ENCODE measurements at places on chromosomes 6 and 20.
A peak's percentile ranks its signal among the peaks of the same experiment; 100 is the strongest.

- DNase-seq = no peak
Measured at GRCh38 chr6:22082218-22082617, 214.6 kb downstream of the PRL start.

GRCh38 chr6:35500782-35501181 lies 3.9 kb upstream of the TEAD3 start:
- DNase-seq = no peak

- no peak for DNase-seq
Measured at GRCh38 chr6:155404937-155405336, 50.7 kb downstream of the NOX3 start.

- no peak for DNase-seq
Measured at GRCh38 chr6:134647861-134648260, 302.0 kb downstream of the ALDH8A1 start.

DNA sequence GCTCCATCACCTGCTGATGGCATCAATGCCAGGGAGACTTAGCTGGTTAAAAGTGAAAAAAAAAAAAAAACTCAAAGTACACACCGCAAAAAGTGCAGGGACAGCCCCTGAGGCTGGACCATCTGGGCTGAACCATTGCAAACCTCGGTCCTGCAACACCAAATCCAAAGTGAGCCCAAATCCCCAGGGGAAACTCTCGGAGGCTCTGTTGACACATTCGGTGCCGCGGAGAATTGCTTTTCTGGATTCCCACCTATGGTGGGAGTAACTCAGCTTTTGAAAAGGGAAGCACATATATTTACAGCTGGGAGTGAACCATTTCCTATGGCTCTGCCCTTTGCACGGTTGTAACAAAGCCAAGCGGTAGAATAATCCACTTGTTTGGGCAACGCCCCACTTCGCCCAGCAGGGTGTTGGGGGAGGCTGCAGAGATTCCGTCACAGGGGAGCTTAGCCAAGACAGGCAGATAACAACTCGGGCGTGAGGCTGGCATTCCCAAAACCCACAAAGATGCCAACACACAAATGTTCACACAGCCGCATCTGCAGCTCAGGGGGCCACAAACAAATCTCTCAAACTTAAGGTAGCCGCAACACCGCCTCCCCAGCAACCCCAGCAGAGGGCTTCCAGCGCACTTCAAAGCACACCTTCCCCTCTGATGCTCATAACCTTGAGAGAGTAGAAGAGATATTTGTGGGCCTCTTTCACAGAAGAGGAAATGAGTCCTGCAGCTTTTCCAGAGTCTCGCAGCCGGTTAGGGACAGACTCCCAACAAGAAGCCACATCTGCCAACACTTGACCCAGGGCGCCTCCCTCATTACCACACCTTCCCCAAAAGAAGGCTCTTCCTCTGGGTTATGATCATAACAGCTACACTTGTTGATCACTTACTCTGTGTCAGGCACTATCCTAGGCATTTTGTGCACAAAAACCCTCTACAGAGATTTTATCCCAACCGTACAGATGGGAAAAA lies 11.4 kb downstream of the ZC3H12D start:
- DNase-seq = no peak

GRCh38 chr20:15656124-15656523 lies 917.1 kb downstream of the KIF16B start:
- no peak for DNase-seq

- DNase-seq = no peak
Measured at GRCh38 chr6:9233686-9234085, 798.3 kb upstream of the SLC35B3 start.

- DNase-seq = no peak
Measured at GRCh38 chr20:2763186-2763585, 37.2 kb downstream of the CPXM1 start.

GRCh38 chr6:36867471-36868224 lies 7.0 kb downstream of the PPIL1 start:
- DNase-seq = no peak

DNA sequence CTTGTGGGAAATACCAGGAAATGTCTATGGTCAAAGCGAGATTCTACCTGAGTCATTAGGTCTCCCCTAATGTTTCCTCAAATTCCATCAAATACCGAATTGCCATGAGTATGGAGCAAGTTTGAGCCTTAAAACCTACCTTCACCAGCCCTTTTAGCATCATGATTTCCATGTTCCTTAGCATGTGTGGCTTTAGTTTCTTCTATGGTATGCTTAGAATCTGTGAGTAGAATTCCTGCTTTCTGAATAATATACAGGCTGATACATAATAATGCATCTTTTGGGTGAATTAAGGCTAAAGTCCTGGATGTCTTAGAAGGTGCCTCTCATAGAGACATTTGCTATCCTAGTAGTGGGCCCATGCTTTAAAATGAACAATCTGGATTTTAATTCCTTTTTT lies 32.0 kb downstream of the TSPYL4 start:
- no peak for DNase-seq

DNA sequence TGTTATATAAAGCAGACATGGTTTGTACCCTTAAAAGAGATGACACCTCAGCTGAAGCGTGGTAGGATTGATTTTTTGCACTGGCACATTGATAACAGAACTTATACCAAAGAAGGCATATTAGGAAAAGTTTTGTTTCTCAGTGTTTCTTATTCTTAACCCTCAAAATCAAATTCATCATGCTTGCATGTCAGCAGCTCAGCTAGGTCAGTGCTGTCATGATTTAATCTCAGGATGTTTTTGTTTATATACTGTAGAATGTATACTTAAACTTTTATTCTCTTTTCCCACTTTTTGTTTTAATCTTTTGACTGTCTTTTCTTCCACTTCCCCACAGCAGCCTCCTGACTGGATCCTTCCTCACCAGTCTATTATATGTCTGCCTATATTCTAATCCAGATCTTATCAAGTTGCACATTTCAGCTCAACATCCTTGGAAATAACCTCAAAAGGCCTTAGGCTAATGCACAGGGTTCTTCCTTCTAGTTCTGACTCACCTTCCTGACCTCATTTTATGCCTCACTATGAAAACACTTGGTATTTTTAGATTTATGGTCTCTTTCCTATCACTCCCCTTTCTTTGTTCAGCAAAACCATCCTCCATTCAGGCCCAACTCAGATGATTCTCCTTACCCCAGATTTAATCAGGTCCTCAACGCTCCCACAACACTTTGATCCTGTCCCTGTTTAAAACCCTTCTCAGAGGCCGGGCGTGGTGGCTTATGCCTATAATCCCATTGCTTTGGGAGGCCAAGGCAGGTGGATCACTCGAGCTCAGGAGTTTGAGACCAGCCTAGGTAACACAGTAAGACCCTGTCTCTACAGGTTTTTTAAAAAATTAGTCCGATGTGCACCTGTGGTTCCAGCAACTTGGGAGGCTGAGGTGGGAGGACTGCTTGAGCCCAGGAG lies 7.2 kb downstream of the HEBP2 start:
- no peak for DNase-seq

- no peak for DNase-seq
Measured at GRCh38 chr6:111741177-111741952, 131.9 kb downstream of the FYN start.

DNA sequence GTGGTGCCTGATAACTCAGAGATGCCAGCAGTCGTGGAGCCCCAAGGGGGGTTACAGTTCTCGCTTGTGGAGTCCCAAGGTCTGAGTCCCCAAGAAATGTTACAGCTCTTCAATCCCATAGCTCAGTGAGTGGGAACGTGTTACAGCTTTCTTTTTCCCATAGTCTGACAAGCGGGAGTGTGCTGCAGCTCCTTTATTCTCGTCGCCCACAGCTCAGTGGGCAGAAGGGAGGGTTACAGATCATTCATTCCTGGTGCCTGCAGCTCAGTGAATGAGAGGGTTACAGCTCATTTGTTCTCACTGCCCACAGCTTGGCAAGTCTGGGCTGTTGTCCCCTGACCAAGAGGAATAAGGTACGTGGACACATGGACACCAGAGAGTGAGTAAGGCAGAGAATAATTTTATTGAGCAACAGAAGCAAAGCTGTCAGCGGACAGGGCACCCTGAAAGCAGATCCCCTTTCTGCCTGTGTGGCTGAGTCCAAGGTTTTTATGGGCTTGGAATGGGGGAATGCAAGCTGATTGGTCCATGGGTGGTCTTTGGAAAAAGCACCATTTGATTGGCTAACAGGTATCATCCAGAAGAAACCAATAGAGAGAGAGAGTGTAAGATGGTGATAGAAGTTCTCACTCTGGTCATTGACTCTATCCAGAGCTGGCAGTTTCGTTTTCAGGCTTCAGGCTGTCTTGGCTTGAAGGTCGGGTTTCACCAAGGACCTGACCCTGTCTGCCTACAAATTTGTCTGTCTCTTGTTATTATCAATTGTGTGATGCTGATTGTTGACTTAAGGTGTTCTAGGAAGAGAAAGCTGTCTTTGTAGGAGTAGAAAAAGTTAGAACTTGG lies 16.4 kb downstream of the RNF217 start:
- no peak for DNase-seq

DNA sequence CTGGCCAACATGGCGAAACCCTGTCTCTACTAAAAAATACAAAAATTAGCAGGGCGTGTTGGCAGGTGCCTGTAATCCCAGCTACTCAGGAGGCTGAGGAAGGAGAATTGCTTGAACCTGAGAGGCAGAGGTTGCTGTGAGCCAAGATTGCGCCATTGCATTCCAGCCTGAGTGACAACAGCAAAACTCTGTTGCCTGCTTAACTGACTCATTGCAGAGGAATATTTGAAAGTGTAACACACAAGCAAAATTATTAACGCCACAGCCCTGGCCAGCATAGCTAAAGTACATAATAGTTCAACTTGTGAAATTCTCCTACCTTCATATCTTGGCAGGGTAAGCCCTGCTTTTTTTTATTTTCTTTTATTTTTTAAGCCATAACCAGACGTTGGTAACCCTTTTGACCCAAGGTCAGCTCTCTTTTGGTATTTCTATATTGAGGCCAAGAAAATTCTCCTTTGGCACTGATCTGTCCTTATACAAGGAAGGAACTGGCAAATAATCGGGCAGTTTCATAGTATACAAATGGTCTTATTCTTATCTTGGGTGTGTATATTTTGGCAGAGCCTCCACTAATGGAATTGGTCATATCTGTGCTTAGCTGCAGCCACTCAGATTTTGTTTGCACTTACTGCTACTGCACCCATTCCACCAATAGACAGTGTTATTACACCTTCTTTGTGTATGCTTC lies 4.0 kb upstream of the ADGRF5 start:
- no peak for DNase-seq

DNA sequence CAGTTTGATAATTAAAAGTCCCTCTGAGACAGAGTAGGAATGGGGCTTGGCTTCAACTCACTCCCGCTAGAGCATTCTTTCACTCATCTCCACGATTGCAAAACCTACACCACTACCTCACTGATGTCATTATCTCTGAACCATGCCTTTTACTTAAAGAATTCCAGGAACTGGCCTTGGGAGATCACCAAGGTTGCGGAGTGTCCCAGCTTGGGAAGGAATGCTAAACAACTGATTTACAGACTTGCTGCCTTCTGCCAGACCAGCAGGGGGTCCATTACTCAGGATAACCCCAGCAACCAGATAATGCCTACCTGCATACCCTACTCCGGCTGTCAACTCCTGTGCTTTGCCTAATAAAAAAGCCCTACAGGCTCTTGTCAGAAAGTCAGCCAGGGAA lies 102.2 kb upstream of the RALGAPA2 start:
- no peak for DNase-seq

DNA sequence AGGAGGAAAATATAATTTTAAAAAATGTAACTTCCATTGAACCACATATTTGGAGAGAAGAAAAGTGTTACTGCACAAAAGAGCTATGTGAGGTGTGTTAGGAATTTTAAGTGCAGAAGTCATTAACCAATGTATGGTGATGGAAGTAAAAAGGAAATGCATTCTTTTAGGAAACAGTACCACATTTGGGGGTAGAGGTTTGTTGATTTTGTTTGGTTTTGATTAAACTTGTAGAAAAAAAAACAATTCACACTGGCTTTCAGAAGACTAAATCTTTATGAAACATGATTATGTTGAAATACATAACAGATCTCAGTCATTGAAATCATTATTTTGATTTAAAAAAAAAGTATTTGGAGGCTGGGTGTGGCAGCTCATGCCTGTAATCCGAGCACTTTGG lies 1287.0 kb upstream of the GJE1 start:
- no peak for DNase-seq

GRCh38 chr20:32761831-32762753 lies at the start of gene DNMT3B:
Gene DNMT3B (plus strand): TSS chr20:32762385. CDS start chr20:32780324, 17,939 bp downstream.
- peak; percentile 46 for DNase-seq

DNA sequence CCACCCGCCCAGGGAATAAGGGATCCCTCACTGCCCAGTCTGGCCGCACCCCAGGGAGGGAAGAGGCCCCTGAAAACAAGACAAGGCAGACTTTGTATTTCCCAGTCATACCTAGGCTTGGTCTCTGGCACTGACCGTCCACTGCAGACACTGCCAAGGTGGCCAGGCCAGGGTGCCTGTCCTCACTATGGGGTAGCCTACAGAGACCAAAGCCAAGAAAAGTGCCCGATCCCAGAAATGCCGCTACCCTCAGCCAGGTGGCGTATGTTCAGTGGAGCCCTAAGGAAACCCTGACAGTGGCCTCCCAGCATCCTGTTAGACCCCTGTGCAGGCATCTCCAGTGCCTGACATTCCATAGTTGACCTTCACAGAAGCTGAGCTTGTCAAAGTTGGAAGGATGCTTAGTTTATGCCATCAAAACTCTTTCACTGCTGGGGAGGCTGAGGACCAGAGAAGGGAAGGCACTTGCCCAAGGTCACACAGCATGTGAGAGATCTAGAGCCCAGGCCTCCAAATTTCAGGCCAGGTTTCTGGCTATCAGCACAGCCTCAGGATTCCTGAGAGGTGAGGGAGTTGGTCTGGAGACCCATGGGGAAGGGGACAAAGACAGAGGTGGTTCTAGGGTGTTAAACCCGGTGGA lies 2.5 kb downstream of the SCRT2 start:
- DNase-seq = no peak

DNA sequence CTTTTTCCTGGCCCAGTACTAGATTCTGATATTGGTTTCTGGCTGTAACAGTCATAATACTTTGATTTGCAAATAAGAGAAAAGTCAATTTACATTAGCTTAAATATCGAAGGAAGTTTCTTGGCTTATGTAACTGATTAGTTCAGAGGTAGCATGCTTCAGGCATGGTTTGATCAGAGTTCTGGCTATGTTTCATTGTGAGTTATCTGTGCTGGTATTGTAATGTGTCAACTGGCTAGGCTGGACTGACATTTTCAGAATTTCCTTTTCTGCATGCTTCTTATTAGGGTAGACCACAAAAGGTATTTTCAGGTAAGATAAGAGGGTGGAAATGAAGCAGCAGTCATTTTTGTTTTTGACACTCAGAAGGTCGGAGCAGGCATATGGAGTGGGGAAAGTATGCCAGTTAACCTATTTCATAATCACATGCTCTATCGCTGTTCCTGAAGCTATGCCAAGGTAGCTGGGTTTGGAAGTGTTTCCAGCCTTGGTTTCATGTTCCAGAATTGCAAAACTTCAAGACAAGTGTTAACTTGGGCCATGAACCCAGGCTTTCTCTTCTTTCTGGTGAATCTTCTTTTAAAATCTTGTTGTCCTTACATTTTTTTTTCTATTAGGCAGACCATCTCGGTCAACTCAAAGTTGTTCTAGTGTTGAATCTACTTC lies 244.9 kb downstream of the DHX35 start:
- DNase-seq = no peak

- DNase-seq = no peak
Measured at GRCh38 chr6:105667056-105667455, 264.2 kb upstream of the PREP start.

GRCh38 chr20:57106030-57106682 lies 160.3 kb downstream of the BMP7 start:
- no peak for DNase-seq

All from pons (tissue), 1 donor.